Ascending aorta (tissue), 2 donors: ENCODE measurements at places on chromosomes 2 and 18.

GRCh38 chr2:43038034-43038695 is 188.2 kb downstream of the ZFP36L2 start:
- no peak for DNase-seq

- DNase-seq: no peak
Observed at GRCh38 chr2:42331569-42332284, 29.3 kb downstream of the COX7A2L start.

DNA sequence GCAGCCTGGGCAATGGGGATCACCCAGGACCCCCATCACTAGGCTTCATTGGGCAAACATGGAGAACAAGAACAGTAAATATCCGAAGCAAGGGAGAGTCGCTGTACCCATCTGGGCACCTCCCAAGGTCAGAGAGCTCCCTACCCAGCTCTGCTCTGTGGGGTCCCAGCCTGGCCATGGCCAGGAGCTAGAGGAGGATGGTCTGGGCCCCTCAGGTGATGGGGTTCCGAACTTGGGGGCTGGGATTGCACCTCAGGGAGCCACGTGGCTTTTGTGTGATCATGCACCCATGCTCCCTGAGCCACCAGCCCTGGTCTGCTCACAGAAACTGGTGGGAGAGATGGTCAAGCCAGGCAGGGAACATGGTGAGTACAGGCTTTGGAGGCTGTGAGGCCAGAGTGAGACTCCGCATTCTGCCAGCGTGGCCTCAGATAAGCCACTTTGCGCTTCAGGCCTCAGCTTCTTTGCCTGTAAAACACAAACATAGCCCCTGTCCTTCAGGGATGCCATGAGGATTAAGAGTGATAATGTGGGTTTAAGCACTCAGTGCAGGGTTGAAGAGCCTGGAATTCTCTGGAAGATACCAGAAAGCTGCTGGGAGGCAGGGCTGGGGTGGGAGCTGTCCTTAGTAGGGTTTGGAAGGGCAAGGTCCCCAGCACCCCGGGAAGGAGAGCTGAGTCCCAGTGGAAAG is 3.0 kb upstream of the NMUR1 start:
- no peak for DNase-seq

GRCh38 chr2:205408696-205409095 is 273.6 kb upstream of the NRP2 start:
- DNase-seq: no peak

DNA sequence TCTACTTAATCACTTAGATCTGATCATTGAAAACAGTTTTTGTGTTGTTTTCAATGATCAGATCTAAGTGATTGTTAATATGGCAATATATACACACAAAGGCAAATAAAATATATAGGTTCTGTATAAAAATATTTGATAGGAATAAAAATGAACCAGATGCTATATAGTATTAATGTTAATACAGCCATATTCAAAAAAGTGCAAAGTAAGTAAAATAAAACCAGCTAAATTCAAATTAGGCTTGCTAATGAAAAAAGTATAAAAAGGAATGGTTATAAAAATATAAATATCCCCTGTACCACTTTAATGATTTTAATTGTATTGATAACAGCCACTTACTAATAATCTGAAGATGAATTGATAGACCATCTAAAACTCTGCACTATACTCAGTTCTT is 38.4 kb downstream of the VPS54 start:
- no peak for DNase-seq
